ENCODE measurements at places on chromosomes 11 and 22.

- no peak for DNase-seq
These were observed at the start of gene CHRM1 for GRCh38 chr11:62921201-62921572. Gene CHRM1 (minus strand): TSS chr11:62921363. CDS start chr11:62911100, 10,263 bp downstream.

GRCh38 chr11:111384494-111384893, 5.4 kb upstream of the POU2AF1 start:
- no peak for DNase-seq

- no peak for DNase-seq
These were observed 31.9 kb downstream of the ATG13 start for GRCh38 chr11:46649180-46649738.

- DNase-seq, result no peak
These were observed 13.3 kb upstream of the PHF21A start for GRCh38 chr11:46134540-46134939.

- no peak for DNase-seq
These were observed 989.1 kb downstream of the FAM181B start for GRCh38 chr11:81744336-81745116.
